Activated CD4-positive, alpha-beta T cell treated with anti-CD3 and anti-CD28 coated beads for 48 hours (primary cell): ENCODE measurements at places on chromosomes 7 and 10.

DNA sequence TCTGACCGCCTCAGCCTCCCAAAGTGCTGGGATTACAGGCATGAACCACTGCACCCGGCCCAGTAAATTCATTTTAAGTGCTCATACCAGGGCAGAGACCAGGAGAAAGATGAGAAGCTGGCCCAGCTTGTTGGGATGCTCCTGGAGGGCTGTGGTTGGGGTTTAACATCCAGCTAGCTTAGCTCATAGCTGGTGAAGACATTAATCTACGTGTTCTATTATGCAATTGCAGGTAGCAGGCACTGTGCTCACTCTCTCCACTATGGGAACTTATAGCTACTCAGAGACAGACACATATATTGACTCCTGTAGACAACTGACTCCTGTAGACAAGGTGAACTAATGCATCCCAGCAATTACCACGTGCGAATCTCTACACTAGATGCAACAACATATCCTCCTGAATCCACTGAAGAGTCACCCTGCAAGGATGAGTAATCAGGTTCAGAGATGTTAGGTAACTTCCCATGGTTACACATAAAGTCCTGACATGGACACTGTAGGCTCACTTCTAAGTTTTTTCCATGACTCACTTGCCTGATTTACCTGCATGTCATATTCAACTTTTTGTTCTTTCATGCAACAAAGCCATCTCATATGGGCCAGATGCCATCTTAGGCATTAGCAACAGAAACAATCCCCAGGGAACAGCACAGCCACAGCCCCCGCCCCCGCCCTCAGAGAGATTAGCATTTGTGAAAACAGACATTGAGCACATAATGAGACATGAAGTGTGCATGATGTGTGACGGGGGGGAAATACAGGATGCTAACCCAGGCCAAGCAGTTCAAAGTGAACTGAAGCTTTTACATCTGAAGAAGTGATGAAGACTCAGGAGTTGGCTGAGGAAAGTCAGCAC lies 37.2 kb downstream of the ERLIN1 start:
- DNase-seq = peak; percentile 69

DNA sequence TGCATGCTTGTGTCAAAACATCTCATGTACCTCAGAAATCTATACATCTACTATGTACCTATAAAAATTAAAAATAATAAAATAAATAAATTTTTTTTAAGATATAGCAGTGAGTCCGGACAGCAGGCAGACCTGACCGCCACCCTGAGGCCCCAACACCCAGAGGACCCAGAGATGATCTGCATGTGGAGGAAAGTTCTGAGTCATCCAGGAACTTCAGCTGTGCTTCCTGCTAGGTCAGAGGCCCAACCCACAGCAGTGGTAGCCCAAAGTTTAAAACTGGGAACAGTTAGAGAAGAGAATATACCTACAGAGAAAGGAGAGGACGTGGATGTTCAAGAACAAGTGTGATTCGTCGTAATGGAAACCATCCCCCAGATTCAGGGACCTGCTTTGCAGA lies 683.7 kb upstream of the NRP1 start:
- no peak for DNase-seq

- DNase-seq = no peak
These were observed 39.3 kb downstream of the RABGEF1 start for GRCh38 chr7:66779669-66780409.

DNA sequence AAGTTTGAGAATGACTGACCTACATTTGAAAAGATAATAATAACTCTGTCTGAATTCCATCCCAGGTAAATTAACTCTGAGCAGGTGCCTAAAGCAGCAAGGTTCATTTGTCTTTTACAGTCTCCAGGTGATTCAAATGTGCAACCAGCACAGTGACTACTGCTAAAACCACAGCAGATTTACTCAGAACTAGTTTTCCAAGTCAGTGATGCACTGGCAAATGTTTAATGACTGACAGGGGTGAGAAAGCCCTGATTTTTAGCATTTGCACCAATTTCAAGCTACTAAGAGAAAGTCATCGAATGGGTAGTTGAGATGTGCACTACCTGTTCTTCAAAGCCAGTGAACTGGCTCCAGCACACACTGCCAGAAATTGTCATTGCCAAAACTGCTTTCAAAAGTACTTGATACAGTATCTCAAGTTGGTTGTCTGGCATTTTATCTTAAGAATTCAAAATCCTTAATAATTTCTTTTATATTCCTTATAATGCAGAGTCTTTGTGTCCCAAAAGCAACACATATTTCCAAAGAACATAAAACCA lies 60.3 kb downstream of the ATOH7 start:
- no peak for DNase-seq

DNA sequence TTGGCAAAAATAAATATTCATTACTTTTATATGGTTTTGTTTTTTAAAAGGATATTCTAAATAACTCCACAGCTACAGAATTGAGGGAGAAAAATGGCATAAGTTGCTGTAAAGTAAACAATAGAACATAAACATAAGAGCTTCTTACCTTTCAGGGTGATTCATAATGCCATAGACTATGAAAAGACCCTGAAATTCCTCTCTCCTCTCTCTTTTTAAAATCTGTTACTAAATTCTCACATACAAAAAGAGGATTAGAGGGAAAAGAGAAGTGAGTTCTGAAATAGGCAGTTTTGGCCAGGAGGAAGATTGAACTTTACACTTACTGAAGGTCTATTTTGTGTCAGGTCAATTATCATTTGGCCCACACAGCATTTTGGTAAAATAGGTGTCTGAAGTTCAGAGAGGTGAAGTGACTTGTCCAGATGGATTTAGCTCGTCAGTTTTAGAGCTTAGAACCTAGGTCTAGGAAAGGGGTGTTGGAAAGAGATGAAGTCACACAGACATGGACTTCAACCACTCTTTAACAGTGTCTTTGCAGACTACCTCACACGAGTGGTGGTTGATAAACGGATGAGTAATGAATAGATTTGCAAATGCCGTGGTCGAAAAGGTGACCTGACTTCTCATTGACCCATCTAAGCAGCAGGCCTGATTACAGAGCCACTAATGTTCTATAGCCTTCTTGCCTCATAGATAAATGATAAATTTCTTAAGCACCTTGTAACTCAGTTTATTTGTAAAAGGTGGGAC lies 190.6 kb upstream of the CCDC6 start:
- DNase-seq = no peak

- no peak for DNase-seq
These were observed 993.1 kb downstream of the KCNMA1 start for GRCh38 chr10:76644476-76644875.

DNA sequence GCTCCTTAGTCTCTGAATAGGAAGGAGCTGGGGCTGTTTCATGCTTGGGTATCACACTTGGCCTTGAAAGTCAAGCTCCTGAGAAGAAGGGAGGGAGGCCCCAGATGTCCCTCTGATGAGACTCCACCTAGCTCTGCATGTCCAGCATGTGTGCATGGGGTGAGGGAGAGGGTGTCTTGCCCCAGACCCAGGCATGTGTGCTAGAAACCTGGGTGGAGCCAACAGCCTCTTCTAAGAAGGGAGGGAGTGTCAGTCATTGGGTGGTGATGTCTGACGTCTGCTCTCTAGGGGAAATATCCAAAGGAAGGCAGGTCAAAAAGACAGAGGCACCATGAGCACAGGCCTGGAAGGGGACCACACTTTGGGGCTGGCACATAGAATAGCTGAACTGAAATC lies 159.0 kb downstream of the CDH23 start:
- DNase-seq = no peak

- peak; percentile 39 for DNase-seq
These were observed 678 bp downstream of the SH2B2 start for GRCh38 chr7:102287111-102287980.

- no peak for DNase-seq
These were observed 434 bp upstream of the PLEKHA8 start for GRCh38 chr7:30027740-30028215.

DNA sequence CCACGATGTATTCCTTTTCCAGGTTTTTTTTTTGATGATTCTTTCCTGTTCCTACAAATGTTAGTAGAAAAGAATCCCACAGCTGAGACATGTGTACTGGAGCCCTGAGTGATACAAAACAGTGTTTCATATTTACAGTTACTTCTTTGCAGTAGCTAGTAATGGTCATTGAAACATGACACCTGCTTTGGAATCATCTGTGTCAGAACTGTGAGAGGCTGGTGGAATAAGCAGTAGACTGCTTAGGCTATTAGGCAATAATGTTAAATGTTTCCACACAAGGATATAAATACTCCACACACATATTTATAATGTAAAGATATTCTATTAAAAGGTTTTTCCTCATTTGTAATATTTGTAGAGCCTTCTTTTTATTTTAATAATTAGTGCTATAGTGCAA lies 394.0 kb downstream of the THSD7A start:
- DNase-seq = no peak

- DNase-seq = no peak
These were observed 201.3 kb downstream of the JCAD start for GRCh38 chr10:29857843-29858701.

GRCh38 chr10:35212856-35213255 lies 86.2 kb downstream of the CREM start:
- DNase-seq = no peak

DNA sequence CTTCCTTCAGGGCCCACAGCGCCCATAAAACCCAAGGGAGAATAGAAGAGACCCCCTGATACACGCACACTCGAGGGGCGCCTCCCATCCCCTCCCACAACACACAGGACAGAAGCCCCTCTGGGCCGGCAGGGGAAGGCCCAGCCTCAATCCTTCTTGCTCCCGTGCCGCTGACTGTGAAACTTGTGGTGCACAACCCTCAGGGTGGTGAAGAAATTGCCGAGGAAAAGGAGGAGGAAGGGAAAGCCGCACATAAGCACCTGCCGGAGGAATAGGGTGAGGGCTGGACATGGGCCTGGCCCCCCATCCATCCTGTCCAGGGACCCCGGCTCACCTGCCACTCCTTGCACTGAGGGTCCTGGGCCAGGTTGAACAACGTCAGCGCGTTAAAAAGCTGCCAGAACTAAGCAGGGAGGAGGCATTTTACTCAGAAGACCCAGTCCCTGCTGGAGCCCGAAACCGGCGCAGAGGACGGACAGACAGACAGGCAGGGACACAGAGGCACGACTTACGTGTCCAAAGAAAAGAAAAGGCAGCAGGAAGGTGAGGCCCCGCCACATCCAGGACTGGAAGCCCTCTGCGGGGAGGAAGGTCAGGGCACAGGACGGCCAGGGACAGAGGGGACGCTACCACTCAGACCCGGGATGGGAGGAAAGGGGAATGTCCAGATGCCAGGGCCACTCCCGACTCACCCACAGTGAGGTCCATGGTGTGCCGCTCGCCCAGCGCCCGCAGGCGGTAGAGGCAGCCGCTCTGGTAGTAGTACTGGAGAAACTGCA lies 7.2 kb downstream of the TMEM120A start:
- no peak for DNase-seq

GRCh38 chr10:122390679-122391078 lies 16.2 kb downstream of the PLEKHA1 start:
- DNase-seq = no peak

- DNase-seq = no peak
These were observed 10.1 kb downstream of the OTUD1 start for GRCh38 chr10:23448802-23449570.

GRCh38 chr10:1754506-1755153 lies 17.3 kb upstream of the ADARB2 start:
- no peak for DNase-seq

DNA sequence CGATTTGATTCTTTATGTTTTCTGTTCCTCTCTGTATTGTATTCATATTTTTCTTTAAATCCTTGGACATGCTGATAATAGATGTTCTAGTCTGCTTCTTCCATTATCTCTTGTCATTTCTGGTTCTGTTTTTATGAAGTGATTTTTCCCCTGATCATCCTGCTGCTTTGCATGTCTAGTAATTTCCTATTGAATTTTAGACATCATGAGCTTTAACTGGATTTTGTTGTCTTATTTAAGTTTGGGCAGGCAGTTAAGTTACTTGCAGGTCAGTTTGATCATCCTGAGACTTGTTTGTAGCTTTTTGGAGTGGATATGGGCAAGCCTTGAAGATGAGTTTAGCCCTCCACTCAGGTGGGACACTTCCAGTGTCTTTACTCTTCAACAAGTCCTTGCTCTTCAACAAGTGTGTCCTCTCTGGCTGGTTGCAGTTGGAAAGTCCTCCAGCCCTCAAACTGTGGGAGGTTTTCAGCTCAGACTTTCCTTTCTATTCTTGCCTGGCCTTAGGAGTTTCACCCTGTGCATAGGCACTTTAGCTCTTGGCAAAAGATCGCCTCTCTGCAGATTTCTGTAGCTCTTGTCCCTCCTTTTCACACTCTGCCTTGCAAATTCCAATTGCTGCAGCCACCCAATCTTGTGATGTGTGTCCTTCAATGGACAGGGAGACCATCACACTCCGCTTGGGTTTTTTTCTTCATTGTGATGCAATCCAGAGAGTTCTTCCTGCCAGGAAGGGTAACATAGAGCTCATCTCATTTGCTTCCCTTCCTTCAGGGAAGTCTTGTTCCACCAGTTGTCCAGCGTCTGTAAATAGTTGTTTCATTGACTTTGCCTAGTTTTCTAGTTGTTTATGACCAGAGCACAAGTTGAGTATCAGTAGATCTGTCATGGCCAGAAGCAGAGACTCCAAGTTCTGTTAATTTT lies 197.2 kb upstream of the SH2B2 start:
- no peak for DNase-seq

GRCh38 chr7:1883834-1884582 lies 213.9 kb downstream of the ELFN1 start:
- no peak for DNase-seq

DNA sequence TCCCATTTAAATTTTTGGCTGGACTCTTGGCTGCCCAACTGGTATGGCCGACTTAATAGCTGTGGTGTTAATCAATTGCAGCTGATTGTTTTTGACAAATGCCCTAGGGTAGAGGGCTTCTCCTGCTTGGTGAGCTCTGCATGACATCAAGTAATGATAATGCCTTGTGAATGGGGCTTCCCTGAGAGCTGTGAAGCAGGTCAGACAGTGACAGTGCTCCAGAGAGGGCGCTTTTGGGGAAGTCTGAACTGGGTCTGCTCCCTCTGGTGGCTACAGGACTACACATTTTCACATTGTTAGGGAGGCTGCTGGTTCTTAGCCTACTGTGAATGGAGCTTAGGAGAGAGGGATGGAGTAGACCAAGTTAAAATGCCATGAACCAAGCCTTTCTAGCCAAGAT lies 98.8 kb downstream of the SDK1 start:
- peak; percentile 9 for DNase-seq

- no peak for DNase-seq
These were observed 899.3 kb downstream of the SORCS3 start for GRCh38 chr10:105540381-105540780.

DNA sequence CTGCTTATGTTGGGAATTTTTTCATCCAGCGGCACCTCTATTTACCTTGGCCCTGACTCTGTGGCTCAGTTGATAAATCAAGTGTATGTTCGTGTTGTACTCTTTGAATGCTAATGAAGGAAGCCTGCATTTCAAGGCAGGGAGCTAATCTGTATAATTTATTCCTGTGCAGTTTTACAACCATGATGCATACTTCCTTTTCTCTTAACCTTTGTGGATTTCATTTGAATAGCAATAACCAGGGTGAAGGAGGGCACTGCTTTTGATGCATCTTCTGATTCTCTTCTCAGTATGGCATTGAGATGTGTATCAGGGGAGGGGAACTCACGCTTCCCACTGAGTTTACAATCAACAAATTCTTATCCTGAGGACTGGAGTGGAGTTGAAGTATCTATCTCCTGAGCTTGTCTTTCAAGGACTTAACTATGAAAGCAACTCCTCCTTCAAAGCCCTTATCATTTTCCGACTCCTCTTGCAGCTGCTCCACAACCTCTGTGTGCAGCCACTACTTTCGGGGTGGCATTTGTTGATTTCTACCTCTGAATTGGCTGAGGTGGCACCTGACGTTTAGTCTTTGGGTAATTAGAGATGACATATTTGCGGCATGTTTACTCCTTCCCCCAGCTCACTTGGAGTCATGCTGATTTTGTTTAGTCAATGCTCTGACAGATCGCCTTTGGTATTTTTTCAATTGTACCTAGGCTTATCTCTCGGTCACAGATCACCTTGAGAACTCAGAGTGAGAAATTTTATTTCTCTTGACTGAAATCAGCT lies 275.2 kb downstream of the PHTF2 start:
- DNase-seq = no peak
